Vagina (tissue), 2 donors: ENCODE measurements at places on chromosomes 13 and 19. TPM values are rescaled to one million over a fixed set of nuclear protein-coding genes. Genes with fewer than 3 reads are reported as not detected.

DNA sequence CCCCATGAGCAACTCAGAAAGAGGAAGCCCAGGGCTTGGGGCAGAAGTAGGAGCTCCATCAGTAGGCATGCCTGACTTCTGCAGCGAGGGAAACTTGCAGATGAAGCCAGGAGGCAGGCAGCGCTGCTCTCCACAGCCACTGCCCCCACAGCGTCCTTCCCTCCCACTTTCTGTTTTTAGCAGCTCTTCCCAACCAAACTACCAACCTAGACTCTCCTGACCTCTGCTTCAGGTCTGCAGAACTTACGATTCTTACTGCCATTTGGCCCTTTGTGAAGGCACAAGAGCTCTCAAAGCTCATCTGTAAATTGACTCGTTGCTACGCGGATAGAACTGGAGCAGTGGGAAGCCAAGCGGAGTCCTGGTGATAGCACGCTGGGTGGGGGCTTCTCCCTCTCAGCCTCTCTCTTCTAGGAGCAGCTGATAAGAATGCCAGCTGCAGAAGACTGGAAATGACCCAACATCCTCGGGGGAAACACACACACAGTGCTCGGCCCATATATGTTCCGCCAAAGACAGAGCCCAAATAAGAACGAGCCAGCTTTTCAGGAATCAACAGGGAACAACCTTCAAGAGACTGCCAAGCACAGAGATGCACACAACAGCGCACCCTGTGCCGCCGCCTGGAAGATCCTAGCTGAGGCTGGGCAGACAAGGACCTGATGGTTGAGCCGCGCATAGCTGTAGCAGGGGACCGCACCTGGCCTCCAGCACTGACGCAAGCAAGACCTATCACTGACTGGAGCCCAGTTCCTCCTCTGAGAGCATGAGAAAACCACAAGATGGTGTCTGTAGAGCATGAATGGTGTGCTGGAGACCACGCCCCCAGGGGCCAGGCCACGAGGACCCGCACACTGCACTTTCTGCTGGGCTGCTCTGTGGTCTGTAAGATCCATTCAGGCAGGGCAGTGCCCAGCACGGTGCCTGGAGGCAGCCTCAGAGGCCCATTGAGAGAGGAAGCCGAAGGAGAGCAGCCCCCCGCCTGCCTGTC lies 15.9 kb upstream of the SLC35E1 start:
- DNase-seq = no peak

DNA sequence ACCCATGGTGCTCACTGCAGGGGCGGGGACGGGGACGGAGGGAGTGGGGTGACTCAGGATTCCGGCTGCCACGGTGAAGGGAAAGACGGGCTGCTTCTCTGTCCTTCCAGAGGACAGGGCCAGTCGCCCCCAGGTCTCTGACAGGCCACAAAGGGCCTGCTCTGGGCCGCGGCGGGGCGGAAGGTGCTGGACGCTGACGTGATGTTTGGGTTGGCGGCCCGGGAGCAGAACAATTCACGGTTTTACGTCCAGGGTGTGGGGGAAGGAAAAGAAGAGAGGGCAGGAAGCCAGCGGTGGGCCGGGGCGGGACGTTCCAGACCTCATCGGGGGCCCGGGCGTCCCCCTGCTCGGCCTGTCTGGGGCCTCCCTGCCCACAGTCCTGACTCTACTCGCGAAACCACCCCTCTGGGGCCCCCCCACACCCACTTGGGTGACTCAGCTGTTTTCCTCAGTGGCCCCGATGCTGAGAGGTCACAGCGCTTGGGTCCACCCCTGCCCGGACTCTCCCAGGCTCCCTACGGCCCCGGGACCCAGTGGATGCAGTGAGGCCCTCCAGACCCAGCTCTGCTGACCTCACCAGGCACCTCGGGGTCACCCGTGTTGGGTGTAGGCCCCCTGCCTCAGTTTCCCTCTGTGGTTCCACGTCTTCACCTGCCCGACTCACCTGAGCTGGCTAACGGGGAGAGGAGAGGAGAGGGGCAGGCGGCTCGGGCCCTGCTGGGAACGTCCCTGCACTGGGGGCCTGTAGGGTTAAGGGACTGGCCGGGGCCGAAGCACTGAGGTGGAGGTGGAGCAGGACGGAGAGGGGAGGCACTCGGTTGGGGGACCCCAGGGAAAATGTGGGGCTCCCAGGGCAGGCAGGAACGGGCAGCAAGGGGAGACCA lies 29.2 kb downstream of the PIP5K1C start:
- DNase-seq = no peak

DNA sequence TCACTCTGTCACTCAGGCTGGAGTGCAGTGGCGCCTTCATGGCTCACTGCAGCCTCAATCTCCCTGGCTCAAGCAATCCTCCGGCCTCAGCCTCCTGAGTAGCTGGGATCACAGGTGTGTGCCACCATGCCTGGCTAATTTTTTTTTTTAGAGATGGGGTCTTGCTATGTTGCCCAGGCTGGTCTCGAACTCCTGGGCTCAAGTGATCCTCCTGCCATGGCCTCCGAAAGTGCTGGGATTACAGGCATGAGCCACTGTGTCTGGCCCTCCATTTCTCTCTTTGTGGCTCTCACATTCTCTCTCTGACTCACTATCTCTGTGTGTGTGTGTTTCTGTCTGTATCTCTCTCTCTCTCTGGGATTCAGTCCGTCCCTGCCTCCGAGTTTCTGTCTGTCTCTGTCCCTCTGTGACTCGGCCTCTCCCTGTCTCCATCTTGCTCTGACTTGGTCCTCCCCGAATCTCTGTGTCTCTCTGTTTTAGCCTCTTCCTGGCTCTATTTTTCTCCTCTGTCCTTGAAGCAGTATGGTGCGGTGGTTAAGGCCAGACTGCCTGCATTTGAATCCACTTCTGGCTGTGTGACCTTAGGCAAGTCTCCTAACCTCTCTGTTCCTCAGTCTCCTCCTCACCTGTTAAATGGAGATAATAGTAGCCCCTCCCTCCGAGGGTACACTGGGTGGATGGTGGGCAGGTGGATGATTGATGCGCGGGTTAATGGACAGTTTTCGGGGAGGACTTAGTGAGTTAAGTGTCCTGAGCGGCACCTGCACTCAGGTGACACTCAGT lies 11.0 kb downstream of the MEIS3 start:
- no peak for DNase-seq

SIGLECL1 gene
- total RNA-seq = not detected

ZIK1 gene
- total RNA-seq = 4.4 TPM
